ENCODE measurements at places on chromosomes 2 and 18. TPM values are rescaled to one million over a fixed set of nuclear protein-coding genes. Genes with fewer than 3 reads are reported as not detected.

Gene GRHL1
- polyA plus RNA-seq, result 0.33 TPM

Gene PRSS56
- not detected for polyA plus RNA-seq

Gene DYNC2LI1
- 7.1 TPM for polyA plus RNA-seq

Gene APLF
- polyA plus RNA-seq, result 2.9 TPM

Gene PTPRM
- polyA plus RNA-seq, result 9.7 TPM

Gene STAM2
- polyA plus RNA-seq, result 2.9 TPM

Gene INHBB
- polyA plus RNA-seq, result not detected

Gene HOXD13
- polyA plus RNA-seq, result not detected

Gene AMER3
- polyA plus RNA-seq, result not detected

Gene GBX2
- not detected for polyA plus RNA-seq

Gene LOXHD1
- polyA plus RNA-seq, result not detected

Gene PARD3B
- polyA plus RNA-seq, result not detected

Gene SLC14A1
- polyA plus RNA-seq, result 3.6 TPM

Gene SERPINB4
- not detected for polyA plus RNA-seq

Gene SIGLEC15
- not detected for polyA plus RNA-seq

Gene ANKRD39
- 42.5 TPM for polyA plus RNA-seq

Gene SOWAHC
- polyA plus RNA-seq, result 0.77 TPM

Gene PSD4
- polyA plus RNA-seq, result 32.8 TPM

Gene OST4
- 958 TPM for polyA plus RNA-seq

Gene CKAP2L
- not detected for polyA plus RNA-seq

Gene NDC80
- 2.1 TPM for polyA plus RNA-seq

Gene POTEI
- not detected for polyA plus RNA-seq

Gene GPR17
- polyA plus RNA-seq, result not detected

Gene ZNF892
- not detected for polyA plus RNA-seq

Gene FTCDNL1
- 2.7 TPM for polyA plus RNA-seq

Gene DSC3
- polyA plus RNA-seq, result not detected

Gene DAW1
- not detected for polyA plus RNA-seq

Gene UGT1A5
- polyA plus RNA-seq, result not detected

Gene GCC2
- 13.7 TPM for polyA plus RNA-seq

Gene ZC3H8
- polyA plus RNA-seq, result 8.4 TPM

Gene ZNF512
- polyA plus RNA-seq, result 38.5 TPM

Gene SOX11
- not detected for polyA plus RNA-seq

Gene FAP
- polyA plus RNA-seq, result not detected

Gene AQP4
- polyA plus RNA-seq, result not detected

Gene ZNF396
- polyA plus RNA-seq, result 1.5 TPM

Gene EGR4
- not detected for polyA plus RNA-seq

Gene CABLES1
- not detected for polyA plus RNA-seq

Gene PROM2
- polyA plus RNA-seq, result not detected

Gene TEKT4
- not detected for polyA plus RNA-seq

Gene STK36
- polyA plus RNA-seq, result 4.3 TPM

Gene LYG1
- not detected for polyA plus RNA-seq

Gene DTNA
- not detected for polyA plus RNA-seq

Gene ESPNL
- not detected for polyA plus RNA-seq

Gene MAB21L4
- not detected for polyA plus RNA-seq

Gene EVX2
- polyA plus RNA-seq, result not detected

Gene SLC9A4
- not detected for polyA plus RNA-seq

Gene PRR30
- not detected for polyA plus RNA-seq

Gene NEMP2
- polyA plus RNA-seq, result 10.9 TPM

Gene APCDD1
- polyA plus RNA-seq, result not detected

Gene LONRF2
- polyA plus RNA-seq, result not detected

Gene PLEKHH2
- not detected for polyA plus RNA-seq

Gene STAT4
- 69.7 TPM for polyA plus RNA-seq

Gene RAMP1
- 10.8 TPM for polyA plus RNA-seq

Measured in CD4-positive, alpha-beta memory T cell (primary cell).